ENCODE measurements at places on chromosomes 7 and 10.
A peak's percentile ranks its signal among the peaks of the same experiment; 100 is the strongest.

DNA sequence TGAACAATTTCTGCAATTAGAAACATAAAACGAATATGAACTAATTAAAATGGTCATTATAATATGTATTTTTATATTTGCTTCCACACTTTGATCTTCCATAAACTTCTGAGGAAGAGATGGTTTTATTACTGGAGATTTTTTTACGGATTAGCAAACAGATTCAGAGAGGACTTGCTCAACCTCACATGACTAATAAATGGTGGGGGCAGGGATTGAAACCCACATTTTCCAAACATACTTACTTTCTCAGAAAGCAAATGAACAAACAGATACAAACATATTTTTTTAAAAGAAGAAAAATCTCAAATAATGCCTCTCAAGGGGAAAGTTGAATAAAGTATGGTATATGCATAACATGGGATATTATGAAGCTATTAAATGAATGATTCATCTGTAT lies 18.3 kb downstream of the ANKMY2 start:
- DNase-seq = peak; percentile 65

DNA sequence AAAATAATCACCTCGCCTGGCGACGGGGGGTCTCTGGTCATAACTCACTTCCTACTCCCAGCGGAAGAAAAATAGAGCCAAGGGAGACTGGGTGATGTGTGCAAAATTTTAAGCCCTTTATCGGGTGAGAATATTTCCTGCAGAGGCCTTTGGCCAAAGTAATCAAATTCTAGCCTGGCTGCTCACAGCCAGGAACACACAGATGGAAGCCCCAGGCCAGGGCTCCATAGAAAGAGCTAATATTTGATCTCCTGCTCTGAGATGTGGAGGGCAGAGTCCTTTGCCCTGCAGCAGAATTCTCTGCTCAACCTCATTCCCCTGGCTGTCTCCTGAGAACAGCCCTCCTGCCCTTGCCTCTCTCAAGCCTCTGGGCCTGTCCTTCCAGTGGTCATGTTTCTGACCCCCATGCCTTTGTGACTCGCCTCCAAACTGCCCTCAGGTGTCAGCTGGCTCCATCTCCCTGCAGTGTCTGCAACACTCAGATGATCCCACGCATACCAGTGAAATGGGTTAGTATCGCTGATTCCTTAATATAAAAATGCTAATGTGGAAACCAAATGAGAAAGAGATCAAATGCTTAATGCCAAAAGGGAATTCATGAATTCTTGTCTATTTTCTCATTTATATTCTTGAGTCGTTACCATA lies 34.5 kb downstream of the FRMD4A start:
- DNase-seq = peak; percentile 57

DNA sequence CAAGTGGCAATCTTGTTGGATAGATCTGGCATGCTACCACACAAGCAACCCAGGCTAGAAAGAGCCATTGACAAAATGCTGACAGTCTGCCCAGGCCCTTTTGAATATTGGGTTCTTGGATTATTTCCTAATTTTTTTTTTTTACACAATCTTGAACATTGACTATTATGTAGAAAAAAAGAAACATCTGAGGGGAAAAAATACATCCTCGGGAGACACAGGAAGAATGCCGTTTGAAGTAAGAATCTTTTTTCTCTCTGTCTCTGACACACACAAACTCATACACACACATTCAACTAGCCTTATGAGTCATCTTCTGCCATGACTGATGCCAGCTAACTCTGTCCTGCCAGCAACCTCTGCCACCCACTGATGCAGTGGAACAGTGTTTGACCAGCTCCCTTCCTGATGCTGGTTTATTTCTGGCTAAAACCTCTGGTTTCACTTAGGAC lies 47.2 kb downstream of the SORBS1 start:
- peak; percentile 31 for DNase-seq

DNA sequence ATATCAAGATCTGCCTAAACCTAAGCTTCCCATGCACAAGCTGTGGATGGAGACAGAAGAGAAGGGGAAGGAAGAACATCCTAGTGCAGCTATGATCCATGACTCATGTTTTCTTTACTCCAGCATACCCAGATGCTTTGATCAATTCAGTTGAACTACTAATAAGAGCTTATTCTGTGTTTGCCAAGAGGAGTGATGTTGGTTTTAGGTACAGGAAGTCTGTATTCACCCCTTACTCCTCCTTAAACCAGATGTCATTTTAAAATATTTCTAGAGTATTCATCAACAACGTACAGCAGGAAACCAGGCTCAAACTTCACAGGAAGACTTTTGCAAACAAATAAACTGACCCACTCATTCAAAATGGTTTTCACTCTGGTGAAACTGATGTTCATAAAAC lies 29.2 kb downstream of the PANK1 start:
- DNase-seq = peak; percentile 63

DNA sequence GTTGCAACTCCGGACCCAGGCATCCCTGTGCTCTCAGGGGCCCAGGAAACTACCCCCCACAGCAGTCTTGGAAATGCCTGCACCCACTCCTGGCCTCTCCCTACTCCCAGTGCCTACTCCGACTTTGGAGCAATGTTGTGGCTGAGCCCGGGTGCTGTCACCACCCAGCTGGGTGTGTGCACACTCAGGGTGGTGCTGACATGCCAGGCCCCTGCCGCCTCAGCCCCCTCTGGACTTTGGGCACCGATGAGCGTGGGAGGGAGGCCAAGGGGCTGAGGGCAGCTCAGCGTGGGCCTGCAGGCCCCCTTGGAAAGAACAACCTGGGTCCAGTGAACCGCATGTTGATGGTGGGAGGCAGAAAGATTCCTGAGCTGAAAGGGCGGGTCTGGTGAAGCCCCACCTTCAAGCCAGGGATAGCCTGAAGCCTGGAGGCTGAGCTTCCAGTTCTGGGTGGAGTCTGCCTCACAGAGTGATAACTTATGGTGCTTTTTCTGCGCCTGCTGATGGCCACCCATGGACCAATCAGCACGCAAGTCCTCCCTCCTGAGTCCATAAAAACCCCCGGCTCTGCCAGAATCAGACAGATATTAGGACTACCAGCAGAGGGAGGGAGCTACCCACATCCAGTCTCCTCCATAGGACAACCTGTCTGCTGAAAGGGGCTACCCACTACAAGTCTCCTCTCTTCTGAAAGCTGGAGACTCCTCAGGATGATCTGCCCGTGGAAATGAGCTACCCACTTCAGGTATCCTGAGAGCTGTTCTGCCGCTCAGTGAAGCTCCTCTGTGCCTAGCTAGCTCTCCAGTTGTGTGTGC lies 380.4 kb upstream of the SORCS1 start:
- peak; percentile 18 for DNase-seq

GRCh38 chr10:84256510-84257342 lies 11.9 kb downstream of the RGR start:
- DNase-seq = peak; percentile 69

GRCh38 chr7:798921-799470 lies 33.3 kb upstream of the SUN1 start:
- no peak for DNase-seq

DNA sequence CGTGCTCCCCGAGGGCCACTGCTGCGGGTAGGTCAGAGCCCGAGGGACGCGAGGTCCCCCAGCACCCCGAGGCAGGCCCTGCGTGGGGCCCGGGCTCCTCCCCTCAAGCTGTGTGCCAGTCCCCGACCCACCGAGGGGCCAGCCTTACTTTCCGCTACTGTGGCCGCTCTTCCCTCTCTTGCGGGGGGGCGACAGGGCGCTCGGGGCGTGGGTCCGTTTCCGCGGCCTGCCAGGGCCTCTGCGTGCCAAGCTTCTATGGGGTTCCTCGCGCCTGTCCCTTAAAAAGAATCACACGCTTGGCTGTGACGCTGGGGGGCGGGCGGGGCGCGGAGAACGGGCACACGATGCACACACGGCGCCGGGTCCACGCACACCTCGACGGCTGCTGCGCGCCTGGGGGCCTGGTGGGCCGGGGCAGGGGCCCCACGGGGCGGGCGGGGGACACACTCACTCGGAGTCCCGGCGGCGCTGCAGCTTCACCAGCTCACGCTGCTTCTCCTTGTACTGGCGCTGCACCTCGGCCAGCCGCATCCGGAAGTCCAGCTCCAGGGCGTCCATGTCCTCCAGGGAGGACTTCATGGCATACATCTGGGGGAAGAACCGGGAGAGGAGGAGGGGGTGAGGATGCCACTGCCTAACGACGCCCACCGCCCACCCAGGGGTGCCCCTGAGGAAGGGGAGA lies 62.0 kb downstream of the TNRC18 start:
- no peak for DNase-seq

DNA sequence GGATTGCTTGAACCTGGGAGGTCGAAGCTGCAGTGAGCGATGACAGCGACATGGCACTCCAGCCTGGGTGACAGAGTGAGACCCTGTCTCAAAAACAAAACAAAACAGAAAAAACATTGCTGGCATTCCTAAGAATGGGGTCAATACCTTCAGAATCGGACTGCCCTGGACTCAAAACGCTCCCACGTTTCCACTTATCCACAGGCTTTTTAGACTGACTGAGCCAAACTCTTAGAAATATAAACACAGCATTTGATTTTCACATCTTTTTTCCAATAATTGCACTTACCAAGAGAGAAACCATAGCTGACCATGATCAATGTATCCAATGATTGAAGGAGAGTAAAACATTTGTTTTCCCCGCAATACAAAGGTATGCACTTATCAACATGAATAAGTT lies 59.5 kb upstream of the CUX1 start:
- no peak for DNase-seq

DNA sequence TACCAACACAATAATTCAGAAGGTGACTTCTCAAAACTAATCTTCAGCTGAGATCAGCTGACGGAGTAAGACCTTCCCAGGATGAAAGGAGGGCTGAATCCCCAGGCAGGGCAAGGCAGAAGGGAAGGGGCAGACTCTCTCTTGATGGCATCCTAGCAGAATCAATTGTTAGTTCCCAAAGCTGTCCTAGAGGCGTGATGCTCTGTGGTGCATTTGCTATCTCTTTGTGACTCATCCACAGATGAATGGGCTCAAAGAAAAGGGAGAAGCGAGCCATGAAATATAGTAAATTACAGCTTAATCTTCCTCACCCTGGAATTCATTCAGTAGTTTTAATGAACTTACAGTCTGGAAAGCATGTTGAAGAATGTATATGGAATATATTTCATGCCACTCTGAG lies 37.2 kb downstream of the PDE1C start:
- no peak for DNase-seq

DNA sequence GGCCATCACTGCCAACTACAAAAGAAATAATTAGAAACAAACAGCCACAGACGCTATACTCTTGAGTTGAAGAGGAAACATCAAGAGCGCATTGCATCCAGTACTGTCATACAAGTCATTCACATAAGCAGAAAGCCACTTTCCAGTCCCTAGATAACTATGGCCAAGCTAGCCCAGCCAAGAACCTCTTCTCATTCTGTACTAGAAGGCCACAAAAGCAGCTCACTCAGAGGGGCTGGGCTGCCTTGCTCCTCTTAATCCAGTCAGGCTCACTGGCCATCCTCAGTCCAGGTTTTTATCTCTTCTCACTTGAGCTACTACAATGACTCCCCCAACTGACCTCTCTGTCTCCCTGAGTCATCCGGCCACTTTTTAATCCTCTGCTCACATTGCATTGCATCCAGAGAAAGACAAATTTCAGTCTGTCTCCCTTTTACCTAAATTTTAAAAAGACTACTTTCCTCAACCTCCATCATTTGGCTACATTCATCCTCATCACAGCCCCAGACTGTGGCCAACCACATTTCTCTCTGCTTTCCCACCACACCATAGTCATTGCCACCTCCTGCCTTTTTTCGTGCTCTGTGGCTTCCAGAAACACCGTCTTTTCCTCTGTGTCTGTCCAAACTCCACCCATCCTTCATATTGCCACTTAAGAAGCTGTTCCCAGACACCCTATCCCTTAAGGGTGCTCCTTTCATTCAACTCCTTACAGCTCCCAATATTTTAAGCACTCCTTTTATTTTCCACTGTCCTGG lies 25.0 kb downstream of the PPP1R3C start:
- no peak for DNase-seq

GRCh38 chr7:82229164-82229563 lies 214.4 kb downstream of the CACNA2D1 start:
- peak; percentile 35 for DNase-seq

DNA sequence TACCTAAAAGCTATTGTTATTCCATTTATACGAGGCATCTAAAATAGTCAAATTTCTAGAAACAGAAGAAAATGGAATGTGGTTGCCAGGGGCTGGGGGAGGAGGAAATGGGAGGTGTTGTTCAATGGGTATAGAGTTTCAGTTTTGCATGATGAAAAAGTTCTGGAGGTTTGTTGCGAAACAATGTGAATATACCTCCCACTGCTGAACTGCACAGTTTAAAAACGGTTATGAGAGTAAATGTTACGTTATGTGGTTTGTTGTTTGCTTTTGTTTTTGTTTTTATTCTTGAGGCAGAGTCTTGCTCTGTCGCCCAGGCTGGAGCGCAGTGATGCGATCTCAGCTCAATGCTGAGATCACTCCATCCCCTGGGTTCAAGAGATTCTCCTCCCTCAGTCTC lies 64.9 kb upstream of the NRBF2 start:
- peak; percentile 63 for DNase-seq

- no peak for DNase-seq
Observed at GRCh38 chr7:116798232-116798631, 64.2 kb upstream of the CAPZA2 start.

GRCh38 chr7:83267141-83267631 lies 104.5 kb upstream of the PCLO start:
- peak; percentile 52 for DNase-seq

- DNase-seq = no peak
Observed at GRCh38 chr7:133395551-133395950, 142.7 kb downstream of the EXOC4 start.

DNA sequence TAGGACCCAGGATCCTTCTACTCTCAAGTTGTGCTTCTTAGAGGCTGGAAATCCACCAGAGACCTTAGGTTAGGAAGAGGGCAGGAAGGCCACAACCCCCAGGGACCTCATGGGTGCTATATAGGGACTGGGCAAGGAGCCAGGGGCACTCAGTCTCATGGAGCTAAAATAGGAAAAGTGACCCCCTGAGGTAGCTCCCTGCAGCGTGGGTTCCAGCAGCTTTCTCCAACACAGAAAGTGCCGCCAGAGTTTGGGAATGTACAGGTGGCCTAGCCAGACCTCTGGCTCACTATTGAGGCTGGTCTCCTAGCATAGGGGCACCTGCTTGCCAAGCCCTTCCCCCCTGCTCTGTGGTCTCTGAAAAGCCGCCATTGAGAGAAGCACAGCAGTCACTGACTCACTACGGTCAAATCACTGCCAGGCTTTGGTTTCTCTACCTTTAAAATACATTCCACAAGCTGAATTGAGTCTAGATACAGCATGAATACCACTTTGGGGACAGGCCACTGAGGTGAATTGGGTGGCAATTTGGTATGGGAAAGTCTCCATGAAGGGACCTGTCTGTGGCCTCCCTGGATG lies 333.2 kb upstream of the PODXL start:
- no peak for DNase-seq

DNA sequence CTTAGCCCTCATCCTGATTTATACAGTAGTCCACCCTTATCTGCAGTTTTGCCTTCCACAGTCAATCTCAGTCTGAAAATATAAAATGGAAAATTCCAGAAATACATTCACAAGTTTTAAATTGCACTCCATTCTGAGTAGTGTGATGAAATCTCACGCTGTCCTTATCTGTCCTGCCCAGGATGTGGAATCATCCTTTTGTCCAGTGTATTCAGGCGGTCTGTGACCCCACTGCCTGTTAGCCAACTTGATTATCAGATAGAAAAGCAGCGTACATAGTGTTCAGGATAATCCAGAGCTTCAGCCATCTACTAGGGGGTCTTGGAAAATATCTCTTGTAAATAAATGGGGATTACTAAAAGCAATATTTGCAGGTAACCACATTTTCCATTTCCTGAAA lies 146.3 kb downstream of the MALRD1 start:
- peak; percentile 27 for DNase-seq
